ENCODE measurements at places on chromosomes 1 and 21.

DNA sequence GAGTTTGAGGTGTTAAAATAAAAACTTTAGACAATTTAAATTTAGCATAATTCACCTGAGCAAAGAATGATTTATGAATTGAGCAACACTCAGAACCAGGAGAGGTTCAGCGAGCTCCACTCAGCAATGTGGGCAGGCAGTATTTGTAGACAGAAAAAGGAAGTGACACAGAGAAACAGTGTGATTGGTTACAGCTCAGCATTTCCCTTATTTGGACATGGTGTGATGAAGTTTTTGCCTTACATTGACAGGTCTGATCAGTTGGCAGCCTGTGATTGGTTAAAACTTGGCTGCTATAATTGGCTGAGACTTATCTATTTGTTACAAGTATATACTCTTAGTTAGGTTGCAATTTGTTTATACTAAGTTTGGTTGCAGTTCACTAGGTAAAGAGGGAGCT, 621.2 kb upstream of the PRMT6 start:
- no peak for DNase-seq

- no peak for DNase-seq
Measured at GRCh38 chr1:192951691-192952460, 107.3 kb downstream of the UCHL5 start.

DNA sequence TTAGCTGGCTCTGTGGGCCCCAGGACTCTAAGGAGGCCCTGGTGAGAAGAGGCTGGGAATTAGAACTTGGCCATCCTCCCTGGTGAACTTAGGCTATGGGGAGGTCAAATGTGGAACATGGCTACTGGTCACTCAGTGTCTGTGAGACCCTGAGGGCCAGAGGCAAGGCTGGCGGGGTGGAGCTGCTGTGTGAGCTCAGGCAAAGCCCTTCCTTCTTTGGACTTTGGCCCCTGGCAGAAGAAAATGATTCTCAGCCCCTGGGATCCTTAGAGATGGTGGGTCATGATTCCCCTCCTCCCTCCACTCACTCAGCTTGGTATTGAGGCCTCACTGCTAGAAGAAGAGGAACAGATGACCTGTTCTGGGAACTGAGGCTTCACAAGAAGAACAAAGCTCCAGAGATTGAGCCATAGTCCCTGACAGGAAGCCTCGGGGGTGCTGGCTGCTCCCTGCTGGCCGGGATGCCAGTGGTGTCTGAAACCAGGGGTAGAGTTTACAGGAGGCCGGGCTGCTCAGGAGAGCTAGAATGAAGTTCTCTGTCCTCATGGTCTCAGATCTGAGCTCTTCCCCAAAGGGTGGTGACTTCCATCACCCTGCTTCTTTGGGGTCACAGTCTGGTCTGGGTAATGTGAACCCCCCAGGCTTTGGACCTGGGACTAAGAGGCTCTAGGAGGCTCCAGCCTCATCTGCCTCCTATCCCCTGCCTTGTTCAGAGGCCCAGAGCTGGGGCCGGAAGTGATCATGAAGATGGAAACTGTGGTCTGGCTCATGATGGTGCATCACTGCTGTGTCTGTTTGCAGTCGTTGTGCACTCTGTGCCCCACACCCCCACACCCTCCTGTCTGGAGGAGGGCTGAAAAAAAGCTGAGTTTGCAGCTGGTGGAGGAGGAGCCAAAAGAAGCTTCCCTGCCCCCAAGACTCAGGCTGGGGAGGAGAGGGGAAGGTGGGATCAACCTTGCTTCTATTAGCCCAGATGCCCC, 905 bp downstream of the BTBD19 start:
- DNase-seq, result peak; percentile 90

GRCh38 chr21:14530592-14530991, 15.5 kb downstream of the SAMSN1 start:
- no peak for DNase-seq

- DNase-seq, result no peak
Measured at GRCh38 chr1:229094476-229095311, 176.2 kb upstream of the RAB4A start.

GRCh38 chr1:159854693-159855192, 7.7 kb downstream of the VSIG8 start:
- DNase-seq, result peak; percentile 77

GRCh38 chr21:36075171-36075570, 5.3 kb downstream of the CBR1 start:
- DNase-seq, result no peak

GRCh38 chr1:242890192-242890741, 364.8 kb downstream of the CEP170 start:
- no peak for DNase-seq
